ENCODE measurements at places on chromosomes 16 and 17.

- no peak for DNase-seq
Observed at GRCh38 chr17:78883089-78883532, 19.9 kb downstream of the CEP295NL start.

DNA sequence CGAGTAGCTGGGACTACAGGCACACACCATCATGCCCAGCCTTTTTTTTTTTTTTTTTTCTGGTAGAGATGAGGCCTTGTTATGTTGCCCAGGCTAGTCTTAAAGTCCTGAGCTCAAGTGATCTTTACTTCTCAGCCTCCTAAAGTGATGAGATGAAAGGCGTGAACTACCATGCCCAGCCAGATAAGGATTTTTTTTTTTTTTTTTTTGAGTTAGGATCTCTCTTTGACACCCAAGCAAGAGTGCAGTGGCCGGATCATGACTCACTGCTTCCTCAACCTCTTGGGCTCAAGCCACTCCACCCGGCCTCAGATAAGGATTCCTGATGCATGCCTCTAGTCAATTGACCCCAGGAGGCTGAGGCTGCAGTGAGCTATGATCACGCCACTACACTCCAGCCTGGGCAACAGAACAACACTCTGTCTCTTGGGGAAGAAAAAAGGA, 11.2 kb upstream of the PLEKHG4 start:
- DNase-seq, result no peak

DNA sequence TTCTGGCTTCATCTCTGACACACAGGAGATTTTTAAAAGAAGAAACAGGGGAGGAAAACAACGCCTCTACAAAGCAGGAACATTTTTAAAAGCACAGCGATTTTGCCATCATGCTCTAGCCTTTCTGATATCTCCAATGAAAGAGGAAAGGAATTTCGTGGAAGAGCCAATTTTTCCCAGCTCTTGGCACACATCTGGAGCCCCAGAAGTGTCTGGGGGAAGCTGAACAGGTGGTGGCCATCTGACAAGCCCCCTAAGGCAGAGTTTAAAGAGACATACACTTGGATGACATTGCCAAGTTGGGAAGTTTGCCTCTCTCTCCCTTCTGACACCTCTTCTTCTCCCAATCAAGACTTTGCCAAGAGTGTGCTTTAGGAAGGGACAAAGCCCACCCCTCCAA, 82.1 kb downstream of the CCT6B start:
- no peak for DNase-seq

- no peak for DNase-seq
Observed at GRCh38 chr16:84007965-84008364, 34.6 kb downstream of the SLC38A8 start.

GRCh38 chr17:7580604-7581575, 1.5 kb downstream of the CD68 start:
- DNase-seq, result no peak

GRCh38 chr17:79609673-79610645, 892 bp downstream of the RBFOX3 start:
- DNase-seq, result no peak

- no peak for DNase-seq
Observed at GRCh38 chr17:79566251-79566955, 44.4 kb downstream of the RBFOX3 start.

GRCh38 chr16:2244926-2245795, 6.2 kb downstream of the ECI1 start:
- no peak for DNase-seq

GRCh38 chr17:79645022-79645776, 34.3 kb upstream of the RBFOX3 start:
- DNase-seq, result no peak

DNA sequence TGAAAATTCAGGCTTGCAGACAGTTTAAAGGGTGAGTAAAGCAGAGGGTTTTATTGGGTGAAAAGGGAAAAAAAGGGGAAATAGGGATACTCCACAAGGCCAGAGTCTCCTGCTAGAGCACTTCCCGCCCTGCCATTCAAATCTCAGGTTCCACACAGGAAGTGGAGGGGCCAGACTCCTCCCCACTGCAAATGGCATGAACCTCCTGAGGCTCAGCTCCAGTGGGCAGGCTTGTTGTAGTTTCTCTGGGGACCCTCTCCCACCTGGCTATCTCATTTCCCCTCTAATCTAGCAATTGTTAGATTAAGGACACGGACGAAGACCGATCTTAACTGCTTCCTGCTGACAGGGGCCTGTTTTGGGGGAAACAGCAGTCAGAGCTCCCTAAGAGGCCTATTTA, 43.4 kb downstream of the TAOK1 start:
- no peak for DNase-seq

DNA sequence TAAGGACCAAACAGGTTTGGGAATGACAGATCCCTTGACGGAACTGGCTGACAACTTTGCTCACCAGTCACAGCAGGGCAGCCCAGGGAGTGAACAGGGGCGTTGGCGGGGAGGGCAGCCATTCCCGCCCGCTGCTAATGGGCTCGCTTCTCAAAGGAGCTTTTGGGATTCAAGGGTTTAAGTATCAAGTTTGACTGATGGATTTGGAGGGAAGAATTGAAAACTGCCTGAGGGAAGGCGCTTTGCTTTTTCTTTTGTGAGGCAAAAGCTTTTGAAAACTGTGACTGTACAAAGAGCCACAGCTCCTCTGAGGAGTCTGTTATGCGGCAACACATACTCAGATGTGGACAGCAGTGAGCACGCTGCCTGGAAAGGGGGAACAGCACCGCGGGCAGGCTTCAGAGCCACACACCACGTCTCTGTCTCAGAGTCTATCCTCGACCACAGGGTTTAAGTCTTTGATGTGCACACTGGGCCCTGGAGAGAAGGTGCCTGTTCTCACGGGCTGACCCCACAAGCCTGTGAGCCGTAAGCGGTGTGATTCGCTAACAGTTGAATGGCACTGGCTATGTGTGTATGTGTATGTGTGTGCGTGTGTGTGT, 79.9 kb upstream of the HSBP1 start:
- DNase-seq, result no peak

- no peak for DNase-seq
Observed at GRCh38 chr16:31002862-31003341, 7.5 kb downstream of the STX1B start.

DNA sequence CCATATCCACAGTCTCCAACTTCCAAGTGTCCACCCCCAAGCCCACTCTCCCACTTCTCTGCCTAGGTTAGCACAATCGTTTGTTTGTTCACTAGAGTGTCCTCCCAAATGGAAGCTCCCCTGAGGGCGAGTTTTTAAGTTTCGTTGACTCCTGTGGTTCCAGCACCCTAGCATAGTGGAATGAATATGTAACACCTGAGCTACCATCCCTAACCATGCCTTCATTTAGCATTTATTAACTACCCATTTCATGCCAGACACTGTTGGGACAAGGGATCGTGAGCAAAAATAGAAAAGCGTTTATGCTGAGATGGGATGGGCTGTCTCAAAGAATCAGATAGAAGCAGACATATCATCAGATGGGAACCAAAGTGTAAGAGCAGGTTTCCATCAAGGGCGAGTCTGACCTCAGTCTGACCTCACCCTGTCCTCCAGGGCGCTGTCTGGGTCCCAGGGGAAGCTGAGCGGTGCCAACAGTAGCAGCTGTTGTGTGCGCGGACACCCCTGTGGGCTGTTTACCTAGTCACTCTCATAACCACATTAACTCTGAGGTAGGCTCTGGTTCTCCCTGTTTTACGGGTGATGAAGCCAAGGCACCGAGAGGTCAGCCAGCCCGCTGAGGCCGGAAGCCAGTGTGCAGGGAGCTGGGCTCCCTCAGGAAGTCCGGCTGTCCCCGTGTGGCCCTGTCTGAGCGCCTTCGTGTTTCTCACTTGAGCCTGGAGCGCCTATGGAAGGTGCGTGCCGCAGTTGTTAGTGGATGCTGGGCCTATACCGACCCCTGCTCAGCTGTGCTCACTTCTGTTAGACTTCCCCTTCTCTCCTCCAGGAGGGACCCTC, 6.2 kb downstream of the CNP start:
- no peak for DNase-seq

- no peak for DNase-seq
Observed at GRCh38 chr17:19733953-19734526, 14.1 kb downstream of the ALDH3A1 start.

- no peak for DNase-seq
Observed at GRCh38 chr17:55056526-55056925, 88.0 kb downstream of the STXBP4 start.

DNA sequence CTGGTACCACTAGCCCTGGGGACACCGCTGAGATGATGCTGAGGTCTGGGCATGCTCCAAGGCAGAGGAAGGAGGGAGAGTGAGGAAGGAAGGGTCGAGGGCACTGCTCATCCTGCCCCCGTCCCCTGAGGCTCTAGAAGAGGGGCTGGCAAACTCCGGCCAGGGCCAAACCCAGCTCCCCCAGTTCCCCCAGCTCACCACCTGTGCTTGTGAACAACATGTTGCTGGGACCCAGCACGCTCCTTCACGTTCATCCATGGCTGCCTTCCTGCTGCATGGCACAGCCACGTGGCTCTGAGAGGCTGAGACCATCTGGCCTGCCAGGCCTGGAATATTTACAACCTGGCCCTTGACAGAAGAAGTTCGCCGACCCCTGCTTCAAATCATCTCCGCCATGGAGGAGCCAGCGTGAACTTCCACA, 81.2 kb downstream of the RBFOX3 start:
- no peak for DNase-seq

DNA sequence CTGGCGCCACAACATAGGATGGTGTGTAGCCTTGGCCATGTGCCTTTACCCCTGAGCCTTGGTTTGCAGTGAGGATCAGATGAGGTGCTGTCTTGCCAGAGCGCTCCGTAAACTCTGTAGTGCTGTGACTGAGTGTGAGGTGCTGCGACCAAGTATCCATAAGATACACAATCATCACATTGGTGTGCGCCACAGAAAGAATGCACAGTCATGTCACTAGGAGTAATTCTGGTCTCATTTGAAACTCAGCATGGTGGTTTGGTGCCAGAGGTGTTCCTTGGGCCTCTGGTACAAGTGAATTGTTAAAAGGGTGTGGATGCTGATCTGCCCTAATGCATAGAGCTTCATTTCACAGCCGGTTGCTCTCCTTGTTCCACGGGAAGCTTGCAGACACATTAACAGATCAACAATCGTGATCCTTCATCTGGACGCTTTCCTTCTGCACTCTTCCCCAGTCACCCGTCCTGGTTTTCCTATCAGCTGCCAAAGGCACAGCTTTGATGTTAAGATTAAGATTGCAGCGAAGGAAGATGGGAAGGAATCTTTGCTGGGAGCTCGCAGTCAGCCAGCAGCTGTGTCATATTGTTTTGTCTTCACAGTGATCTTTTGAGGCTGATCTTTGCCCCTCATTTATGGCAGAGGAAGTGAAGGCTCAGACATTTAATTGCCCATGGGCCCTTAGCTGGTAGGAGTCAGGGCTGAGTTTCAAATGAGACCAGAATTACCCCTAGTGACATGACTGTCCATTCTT, 79.1 kb downstream of the KSR1 start:
- DNase-seq, result no peak

DNA sequence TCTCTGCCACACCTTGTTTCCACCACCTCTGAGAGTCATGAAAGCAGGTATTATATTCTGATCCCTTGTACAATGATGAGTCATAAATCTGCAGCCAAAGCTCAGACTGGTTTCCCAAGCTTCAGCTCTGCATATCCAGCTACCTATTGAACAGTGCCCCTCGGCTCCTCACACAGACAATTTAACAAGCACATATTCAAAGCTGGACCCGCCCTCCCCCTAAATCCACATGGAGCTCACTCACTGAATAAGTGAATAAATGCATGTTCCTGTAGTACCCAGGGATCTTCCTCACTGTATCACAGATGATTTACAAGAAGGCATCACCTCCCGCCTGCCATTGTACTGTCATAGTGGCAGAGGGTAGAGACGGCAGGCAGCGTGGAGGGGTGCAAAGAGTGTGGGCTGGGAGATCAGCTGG, 516.4 kb downstream of the GRIN2A start:
- DNase-seq, result no peak

DNA sequence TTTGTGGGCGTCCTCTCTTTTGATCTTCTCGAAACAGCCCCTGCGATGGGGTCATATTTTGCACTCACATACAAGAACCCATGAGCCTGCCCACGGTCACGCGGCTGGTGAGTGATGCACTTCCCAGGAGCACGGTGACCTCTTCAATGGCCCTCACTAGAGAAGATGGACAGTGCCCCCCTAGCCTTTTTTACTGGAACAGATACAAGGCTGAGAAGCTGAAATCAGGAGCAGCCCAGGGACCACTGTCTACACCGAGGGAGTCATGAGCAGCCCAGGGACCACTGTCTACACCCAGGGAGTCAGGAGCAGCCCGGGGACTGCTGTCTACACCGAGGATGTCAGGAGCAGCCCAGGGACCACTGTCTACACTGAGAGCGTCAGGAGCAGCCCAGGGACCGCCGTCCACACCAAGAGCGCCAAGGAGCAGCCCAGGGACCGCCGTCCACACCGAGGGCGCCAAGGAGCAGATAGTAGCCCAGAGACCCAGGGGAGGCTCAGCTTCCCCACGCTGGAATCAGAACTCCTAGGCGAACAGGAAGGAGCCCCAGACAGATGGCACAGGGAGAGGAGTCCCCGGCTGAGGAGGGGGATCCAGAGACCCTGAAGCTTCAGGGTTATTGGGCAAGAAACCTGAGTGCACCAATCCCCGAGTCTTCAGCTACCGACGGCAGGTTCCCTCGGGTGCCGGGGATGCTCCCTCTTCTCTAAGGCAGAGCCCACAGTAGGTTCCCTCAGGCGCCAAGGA, 23.7 kb downstream of the ACSF3 start:
- DNase-seq, result no peak

DNA sequence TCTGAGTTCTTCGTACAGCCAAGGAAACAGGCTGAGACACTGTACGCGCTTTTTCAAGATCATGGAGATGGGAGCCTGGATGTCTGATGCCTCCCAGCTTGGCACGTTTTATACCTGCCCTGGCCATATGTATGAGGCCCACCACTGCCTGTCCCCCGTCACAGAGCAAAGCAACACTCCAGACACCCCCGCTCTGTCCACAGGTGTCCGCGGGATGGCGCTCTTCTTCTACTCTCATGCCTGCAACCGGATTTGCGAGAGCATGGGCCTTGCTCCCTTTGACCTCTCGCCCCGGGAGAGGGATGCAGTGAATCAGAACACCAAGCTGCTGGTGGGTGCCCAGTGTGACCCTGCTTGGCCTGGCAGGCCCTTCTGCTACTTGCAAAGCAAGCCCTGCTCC, 39.8 kb upstream of the POLR3E start:
- DNase-seq, result no peak

DNA sequence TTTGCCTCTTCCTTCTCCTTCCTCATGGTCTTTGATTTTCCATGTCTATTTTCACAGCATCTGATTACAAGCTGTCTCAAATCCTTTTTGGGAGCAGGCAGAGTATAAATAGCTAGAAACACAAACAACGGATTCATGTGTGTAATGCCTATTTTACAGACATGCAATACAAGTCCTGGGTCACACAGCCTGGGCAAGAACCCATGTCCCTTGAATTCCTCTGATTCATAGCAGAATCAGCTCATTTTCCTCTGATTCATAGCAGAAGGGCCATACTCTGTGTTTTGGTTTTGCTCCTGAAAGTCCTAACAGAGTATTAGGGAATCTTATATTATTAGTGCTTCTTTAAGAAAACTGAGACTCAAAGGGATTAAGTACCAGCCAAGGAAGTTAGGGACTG, 71.3 kb downstream of the IRX5 start:
- DNase-seq, result no peak
